ENCODE measurements at places on chromosomes 3 and 15.

- no peak for DNase-seq
Measured at GRCh38 chr3:31442755-31443154, 90.0 kb upstream of the STT3B start.

DNA sequence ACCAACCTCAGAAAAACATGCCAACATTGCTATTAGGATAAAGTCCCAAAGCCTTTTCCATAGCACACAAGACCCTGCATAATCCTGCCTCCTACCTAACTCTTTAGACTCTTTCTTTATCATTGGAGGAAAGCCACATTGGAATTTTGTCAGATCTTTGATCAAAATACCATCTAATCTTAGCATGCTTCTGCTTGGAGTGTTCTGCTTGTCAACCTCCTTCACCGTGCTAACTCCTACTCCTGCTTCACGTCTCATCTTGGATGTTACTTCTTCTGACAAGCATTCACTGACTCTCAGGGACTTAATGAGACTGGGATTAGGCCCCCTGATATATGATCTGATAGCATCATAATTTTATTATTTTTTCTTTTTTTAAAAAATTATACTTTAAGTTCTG, 7.4 kb upstream of the GLCE start:
- no peak for DNase-seq

DNA sequence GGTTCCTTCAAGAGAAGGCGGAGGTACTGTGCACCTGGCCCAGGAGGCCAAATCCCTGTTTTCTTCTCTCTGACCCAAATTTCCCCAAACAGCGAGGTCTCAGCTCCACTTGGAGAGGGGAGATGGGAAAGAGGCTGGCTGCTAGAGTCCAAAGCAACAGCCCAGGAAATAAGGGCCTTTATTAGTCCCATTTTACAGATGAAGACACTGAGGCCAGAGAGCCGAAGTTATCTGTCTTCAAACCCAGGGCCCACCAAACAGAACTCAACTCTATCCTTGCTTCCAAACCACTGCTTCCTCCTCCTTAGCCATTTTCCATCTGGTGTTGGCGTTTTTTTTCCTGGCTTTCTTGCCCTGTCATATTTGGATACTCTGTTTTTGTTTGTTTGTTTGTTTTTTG, 22.0 kb upstream of the FLNB start:
- DNase-seq: no peak

GRCh38 chr3:138459619-138460535, 25.5 kb downstream of the ESYT3 start:
- DNase-seq: no peak

DNA sequence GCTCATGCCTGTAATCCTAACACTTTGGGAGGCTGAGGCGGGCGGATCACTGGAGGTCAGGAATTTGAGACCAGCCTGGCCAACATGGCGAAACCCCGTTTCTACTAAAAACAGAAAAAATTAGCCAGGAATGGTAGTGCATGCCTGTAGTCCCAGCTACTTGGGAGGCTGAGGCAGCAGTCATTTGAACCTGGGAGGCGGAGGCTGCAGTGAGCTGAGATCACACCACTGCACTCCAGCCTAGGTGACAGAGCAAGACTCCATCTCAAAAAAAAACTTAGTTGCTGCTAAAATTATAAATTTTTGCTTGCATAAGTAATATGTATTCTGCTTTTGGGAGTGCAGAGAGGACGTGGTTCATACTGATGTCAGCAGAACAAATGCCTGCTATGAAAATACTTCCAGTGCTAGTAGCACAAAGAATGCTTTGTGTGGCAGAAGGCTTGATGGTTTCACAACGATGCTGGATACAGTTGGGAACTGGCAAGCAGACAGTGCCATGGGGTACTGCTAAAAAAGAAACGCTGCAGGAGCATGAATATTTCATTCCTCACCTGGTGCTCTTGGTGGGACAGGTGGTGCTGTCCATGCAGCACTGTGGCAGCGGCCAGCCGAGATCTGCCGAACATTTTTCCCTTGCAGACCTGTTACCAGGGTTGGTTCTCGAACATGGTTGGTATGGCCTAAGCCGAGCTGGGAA, 31.1 kb downstream of the FBXL22 start:
- no peak for DNase-seq

- DNase-seq: no peak
Measured at GRCh38 chr15:82597815-82598214, 49.3 kb downstream of the CPEB1 start.

DNA sequence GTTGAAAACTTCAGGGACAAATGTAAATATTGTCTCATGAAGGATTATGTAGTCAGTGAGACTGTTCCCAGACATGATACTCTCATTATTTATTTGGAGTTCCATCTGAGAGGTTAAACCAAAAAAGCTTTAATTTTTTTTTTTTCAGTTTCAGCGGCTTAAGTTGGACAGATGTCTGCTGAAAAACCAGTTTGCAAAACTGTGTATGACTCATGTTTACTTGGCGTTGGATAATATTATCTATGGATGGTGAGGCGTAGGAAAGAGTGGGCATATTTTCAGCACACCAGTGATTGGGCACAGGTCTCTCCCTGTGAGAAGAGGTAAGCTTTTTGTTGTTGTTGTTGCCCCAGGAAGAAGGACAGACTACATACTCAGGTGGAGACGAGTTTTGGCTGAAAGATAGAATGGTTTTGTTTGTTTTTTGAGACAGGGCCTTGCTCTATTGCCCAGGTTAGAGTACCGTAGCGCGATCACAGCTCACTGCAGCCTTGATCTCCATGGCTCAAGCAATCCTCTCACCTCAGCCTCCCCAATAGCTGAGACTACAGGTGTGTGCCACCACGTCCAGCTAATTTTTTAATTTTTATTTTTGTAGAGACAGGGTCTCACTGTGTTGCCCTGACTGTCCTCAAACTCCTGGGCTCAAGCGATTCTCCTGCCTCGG, 16.4 kb upstream of the ANXA2 start:
- DNase-seq: no peak

Measured in activated T-cell treated with anti-CD3 and anti-CD28 coated beads for 1 hour (primary cell).